ENCODE measurements at places on chromosomes 3 and 15.

DNA sequence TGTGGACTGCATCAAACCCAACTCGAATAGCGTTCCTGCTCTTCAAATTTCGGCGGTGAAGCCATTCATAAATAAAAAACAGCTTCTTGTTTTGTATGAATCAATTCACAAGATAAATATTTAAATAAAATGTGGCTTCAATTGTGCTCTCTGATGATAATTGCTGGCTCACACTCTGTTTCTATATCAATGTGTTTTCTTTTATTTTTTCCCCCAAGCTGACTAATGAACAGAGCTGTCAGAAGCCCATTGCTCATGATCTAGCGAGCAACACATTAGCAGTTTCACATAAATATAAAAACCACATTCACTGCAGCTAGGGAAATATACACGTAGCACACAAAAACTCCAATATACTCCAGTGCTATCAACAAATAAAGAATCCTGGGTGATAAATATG is 45.0 kb upstream of the FOXP1 start:
- no peak for DNase-seq

- DNase-seq, result no peak
Measured at GRCh38 chr3:171173736-171174135, 147.2 kb upstream of the SLC2A2 start.

DNA sequence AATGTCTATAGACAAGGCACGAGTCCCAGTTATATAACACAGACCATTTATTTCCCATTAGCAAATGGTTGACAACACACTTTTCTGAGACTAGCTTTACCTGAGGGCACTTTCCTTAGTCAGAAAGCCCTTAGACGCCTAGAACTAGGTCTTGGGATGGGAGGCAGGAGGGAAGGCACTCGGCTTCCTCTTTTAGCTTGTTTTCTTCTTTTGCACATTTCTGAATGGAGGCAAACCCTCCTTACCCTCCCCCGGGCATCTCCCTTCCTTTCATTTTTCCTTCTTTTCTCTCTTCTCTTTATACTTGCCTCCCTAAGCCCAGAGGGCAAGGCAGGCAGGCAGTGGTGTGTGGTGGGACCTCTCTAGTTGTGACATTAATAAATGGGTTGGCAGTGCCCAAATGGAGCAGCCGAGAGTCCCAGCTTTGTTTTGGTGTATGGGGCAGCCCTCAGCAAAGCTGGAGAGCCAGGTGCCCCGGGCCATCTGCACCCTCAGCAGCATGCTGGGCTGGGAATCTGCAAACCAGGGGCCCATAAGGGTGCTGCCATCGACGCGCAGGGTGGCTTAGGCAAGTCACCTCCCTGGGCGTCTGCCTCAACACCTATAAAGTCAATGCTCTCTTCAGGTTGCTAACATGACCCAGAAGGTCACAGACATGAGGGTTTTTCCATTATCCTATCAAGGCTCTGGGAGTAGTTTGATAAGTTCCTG is 21.1 kb upstream of the BCL2L10 start:
- no peak for DNase-seq

DNA sequence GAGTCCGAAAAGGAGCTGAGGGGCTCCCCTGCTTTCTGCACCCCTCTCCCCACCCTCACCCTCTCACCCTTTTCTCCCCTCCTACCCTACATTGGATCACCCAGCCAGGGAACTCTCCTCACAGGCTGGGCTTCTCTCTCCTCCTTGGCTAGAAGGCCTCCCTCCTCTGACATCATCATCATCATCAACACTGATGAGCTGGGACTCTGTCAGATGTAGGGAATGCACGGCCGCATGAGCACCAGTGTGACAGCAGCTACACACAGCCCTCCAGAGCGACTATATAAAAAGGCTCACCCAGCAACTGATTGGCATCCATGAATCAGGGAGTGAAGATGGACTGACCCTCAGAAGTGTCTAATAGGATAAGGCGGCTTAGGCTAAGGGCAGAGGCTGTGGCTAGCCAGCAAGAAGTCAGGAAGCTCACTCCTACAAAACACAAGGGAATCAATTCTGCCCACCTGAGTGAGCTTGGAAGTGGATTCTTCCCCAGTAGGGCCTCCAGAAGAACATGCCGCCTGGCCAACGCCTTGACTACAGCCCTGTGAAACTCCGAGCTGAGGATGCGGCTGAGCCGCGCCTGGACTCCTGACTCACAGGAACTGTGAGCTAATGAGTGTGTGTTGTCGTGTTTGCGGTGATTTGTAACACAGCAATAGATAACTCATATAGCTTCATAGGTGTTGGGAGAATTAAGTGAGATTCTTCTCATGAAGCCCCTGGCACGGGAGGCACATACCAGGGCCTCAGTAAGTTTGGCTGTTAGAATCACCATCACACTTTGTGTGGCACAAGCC is 147.6 kb downstream of the FAM43A start:
- DNase-seq, result no peak

- DNase-seq, result no peak
Measured at GRCh38 chr3:142931222-142931621, 32.3 kb downstream of the PAQR9 start.

GRCh38 chr3:72177075-72178050 is 392.4 kb upstream of the PROK2 start:
- DNase-seq, result no peak

- no peak for DNase-seq
Measured at GRCh38 chr3:141528800-141529199, 42.0 kb downstream of the RASA2 start.

GRCh38 chr15:60326824-60327654 is 70.7 kb downstream of the ANXA2 start:
- DNase-seq, result no peak

- no peak for DNase-seq
Measured at GRCh38 chr15:96500508-96500907, 170.0 kb downstream of the NR2F2 start.

DNA sequence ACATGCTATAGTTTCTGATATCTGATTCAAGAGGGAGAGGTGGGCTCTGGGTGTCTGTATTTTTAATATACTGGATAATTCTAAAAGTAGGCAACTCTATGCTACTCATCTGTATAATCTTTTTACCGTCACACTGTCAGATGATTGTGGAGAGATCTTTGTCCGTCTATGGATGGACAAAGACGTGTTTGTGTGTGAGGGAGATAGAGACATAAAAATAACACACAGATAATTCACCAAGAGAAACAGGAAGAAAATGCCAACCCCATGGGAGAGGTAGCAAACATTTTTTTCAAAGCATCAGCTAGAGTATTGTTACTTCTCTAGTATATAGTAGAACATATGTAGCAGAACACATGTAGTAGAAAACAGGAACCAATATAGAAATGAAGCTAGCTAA is 346.1 kb downstream of the AGBL1 start:
- no peak for DNase-seq

- no peak for DNase-seq
Measured at GRCh38 chr3:7166460-7166859, 305.5 kb downstream of the GRM7 start.

GRCh38 chr3:121997372-121997771 is 24.7 kb downstream of the ILDR1 start:
- no peak for DNase-seq
